AG08395 (cell line): ENCODE measurements at places on chromosomes 16 and 17.

- DNase-seq: no peak
Observed at GRCh38 chr16:84237994-84238750, 1.6 kb downstream of the KCNG4 start.

DNA sequence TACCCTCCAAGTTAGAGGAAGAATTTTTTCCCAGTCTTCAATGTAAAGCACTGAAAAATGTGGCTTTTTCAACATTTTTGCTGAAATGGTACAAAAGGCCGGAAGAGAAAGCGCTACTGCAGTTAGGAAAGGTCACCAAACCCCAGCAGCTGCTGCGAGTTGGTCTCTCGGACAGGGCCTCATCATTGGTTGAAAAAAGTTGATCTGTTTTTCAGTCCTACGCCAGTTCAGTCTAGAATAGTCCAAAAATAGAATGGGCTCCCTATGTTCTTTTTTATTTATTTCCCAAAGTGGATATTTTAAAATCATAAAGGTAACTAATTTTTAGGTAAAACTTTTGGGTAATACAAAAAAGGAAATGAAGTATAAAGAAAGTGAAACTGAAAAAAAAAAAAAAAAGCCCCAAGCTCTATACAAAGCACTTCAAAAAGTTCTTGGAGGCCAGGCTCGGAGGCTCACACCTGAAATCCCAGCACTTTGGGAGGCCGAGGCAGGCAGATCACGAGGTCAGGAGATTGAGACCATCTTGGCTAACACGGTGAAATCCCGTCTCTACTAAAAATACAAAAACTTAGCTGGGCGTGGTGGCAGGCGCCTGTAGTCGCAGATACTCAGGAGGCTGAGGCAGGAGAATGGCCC, 17.4 kb downstream of the ADAP2 start:
- DNase-seq: no peak

DNA sequence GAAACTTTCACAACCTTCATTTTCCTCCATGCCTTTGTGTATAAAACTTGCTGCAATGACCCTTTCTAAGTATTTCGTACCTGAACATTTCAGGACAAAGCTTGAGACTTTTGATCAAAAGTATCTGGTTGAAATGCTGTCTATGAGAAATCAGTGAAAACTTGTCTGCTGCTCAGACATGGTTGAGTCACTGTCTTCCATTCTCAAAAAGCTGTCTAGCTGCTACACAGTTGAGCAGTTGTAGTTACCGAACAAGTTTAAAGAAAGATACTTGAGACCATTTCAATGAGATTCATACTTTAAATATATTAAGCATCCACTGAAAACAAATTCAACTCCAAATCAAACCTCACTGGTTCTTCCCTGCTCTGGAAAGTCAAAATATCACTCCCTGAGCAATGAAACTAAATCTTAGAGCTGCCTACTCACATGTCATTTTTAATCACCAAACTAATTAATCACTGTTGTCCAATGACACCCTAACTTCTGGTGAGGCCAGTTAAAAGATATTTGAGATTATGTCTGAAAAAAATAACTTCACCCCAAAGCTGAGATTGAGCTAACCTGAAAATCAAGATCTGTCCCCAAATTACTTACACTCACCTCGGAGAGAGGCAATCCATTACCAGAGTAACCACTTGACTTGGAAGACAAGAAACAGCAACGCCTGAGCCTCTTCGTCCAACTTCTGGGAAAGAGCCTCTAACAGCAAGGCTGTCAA, 488 bp downstream of the TMEM100 start:
- no peak for DNase-seq

DNA sequence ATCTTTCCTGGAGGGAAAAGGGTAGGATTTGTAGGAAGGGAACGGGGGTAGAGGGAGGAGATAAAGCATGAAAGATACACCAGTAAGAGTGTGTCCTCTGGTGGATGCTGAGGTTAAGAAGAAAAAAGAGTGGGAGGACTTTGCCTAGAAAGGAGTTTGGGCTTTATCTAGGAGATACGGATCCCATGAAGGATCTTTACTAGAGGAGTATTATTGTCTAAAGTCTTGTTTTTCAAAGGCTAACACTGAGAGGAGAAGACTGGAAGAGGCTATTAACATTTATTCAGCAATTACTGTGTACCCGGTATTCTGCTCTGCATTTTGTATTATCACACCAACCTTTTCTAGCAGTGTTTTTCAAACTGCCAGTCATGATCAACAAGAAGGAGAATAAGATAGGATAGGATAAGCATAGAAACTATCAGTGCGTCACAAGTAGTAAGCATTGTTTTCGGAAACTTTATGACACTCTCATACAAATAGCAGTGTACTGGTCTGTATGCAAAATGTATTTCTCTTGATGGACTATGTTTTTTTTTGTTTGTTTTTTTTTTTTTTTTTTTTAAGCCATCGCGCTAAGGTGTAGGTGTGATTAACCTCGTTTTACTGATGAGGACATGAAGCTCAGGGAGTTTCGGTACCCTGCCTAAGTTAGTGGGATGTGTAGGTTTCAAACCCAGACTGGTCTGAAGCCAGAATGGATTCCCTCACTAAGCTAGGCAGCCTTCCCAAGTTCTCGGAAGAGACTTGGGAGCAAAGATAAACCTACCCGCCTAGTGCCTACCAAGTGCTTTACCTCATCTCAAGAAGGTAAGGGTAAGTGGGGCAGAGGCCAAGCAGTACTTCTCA, 1.3 kb upstream of the SP2 start:
- DNase-seq: no peak

- DNase-seq: no peak
Observed at GRCh38 chr16:81558444-81559175, 114.0 kb downstream of the CMIP start.

DNA sequence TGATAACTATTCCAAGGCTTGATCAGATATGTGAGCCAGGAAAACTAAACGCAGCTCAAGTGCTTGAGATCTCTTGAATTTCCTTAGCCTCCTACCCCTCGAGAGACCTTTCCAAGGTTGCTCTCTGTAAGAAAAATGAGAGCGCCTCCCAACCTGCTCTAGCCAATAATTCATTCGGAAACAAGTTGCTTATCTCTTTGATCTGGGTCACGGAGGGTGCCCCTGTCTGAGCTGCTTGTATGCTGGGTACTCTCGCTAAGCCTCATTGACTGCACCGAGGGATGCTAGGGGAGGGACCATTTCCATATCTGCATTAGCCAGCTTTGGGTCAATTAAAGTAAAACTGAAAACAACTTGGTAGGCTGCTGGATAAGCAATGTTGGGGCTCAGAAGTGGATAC, 70.1 kb upstream of the SHISA6 start:
- DNase-seq: no peak

GRCh38 chr16:77991701-77992100, 30.6 kb upstream of the CLEC3A start:
- no peak for DNase-seq

GRCh38 chr16:75918109-75918508, 191.8 kb upstream of the CPHXL start:
- no peak for DNase-seq
